ENCODE measurements at places on chromosomes 11 and 22.
A peak's percentile ranks its signal among the peaks of the same experiment; 100 is the strongest.

- DNase-seq = peak; percentile 59
Measured at GRCh38 chr11:45180179-45180847, 33.9 kb downstream of the PRDM11 start.

DNA sequence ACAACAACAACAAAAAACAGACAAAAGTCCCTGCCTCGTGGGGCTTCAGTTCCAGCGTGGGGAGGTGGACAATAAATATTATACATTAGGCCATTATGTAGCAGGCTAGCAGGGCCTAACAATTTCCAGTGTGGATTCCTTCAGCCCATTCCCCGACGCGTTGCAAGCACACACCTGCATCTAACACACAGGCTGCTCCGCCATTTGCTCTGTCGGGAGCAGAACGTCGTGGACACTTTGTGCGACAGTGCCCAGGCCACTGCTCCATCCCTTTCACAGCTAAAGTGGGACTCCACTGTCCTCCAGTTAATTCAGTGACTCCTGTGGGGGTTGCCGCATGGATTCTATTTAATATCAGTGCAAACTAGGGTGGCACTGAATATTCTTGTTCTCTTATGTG is 10.9 kb upstream of the FGF3 start:
- DNase-seq = no peak

- peak; percentile 16 for DNase-seq
Measured at GRCh38 chr11:33701302-33702230, 940 bp upstream of the C11orf91 start.

DNA sequence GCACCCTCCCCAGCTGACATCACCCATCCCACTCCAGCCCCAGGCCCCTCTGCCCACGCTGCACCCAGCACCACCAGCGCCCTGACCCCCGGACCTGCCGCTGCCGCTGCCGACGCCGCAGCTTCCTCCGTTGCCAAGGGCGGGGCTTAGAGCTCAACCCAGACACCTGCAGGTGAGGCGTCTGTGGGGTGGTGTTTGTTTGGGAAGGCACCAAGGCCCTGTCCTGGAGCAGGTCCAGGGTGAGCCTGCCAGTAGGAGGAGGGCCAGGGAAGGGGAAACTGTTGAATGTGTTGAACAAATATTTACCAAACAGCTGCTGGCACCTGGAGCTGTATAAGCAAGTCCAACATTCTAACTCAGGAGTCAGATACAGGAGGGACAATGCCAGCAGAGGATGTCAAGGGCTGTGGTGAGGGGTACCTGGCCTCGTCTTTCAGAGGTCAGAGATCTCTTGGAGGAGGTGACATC is 3.1 kb downstream of the VEGFB start:
- DNase-seq = no peak

GRCh38 chr22:41482319-41482935 is 13.5 kb downstream of the ACO2 start:
- no peak for DNase-seq

- no peak for DNase-seq
Measured at GRCh38 chr11:86383041-86383955, 8.6 kb downstream of the CCDC81 start.

- no peak for DNase-seq
Measured at GRCh38 chr11:94845622-94846021, 77.5 kb downstream of the AMOTL1 start.

- DNase-seq = peak; percentile 8
Measured at GRCh38 chr11:128658502-128658901, 35.4 kb upstream of the FLI1 start.

- no peak for DNase-seq
Measured at GRCh38 chr11:116506263-116506825, 266.4 kb downstream of the BUD13 start.

GRCh38 chr22:47449508-47450270 is 687.2 kb downstream of the TBC1D22A start:
- no peak for DNase-seq

GRCh38 chr11:70078095-70078780 is at the start of gene ANO1:
Gene ANO1, plus strand, starts transcription at chr11:70078317. Its CDS starts 290 bp downstream, at chr11:70078607.
- DNase-seq = no peak

Data from adrenal gland (tissue), 19 donors.